ENCODE measurements at places on chromosomes 6 and 20. TPM values are rescaled to one million over a fixed set of nuclear protein-coding genes. Genes with fewer than 3 reads are reported as not detected.

- peaks cover 6% of the 10 kb centered on the region for H3K4me1 ChIP-seq
- H3K36me3 ChIP-seq: no peaks in the 10 kb centered on the region
- H3K4me3 ChIP-seq: no peak overlapping the region
- no peak overlapping the region for H3K27ac ChIP-seq
Observed at GRCh38 chr20:37533154-37533715, 5.6 kb upstream of the BLCAP start.

DNA sequence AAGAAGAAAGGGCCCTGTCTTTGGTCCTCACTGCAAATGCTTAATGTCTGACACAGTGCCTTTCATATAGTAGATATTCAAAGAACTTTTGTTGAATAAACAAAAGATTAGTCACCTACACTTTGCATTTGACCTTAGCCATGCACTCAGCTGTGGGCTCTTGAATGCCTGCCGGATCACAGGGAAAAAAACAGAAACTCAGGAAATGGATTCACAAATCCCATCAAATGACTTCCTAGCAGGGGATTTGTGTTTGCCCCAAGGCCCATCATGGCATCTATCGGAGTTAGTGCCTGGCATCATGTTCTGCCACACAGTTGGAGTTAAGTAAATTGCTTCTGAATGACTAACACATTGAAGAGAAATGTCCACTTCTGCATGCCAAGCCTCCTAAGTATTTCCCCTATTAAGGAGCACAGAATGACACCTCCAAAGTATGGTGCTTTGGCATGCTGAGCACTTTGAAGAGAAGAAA lies 72.3 kb upstream of the DST start:
- no peaks in the 10 kb centered on the region for H3K4me1 ChIP-seq
- H3K4me3 ChIP-seq: no peak overlapping the region
- no peak overlapping the region for H3K27ac ChIP-seq
- no peak for DNase-seq
- no peaks in the 10 kb centered on the region for H3K27me3 ChIP-seq
- H3K36me3 ChIP-seq: no peaks in the 10 kb centered on the region

DNA sequence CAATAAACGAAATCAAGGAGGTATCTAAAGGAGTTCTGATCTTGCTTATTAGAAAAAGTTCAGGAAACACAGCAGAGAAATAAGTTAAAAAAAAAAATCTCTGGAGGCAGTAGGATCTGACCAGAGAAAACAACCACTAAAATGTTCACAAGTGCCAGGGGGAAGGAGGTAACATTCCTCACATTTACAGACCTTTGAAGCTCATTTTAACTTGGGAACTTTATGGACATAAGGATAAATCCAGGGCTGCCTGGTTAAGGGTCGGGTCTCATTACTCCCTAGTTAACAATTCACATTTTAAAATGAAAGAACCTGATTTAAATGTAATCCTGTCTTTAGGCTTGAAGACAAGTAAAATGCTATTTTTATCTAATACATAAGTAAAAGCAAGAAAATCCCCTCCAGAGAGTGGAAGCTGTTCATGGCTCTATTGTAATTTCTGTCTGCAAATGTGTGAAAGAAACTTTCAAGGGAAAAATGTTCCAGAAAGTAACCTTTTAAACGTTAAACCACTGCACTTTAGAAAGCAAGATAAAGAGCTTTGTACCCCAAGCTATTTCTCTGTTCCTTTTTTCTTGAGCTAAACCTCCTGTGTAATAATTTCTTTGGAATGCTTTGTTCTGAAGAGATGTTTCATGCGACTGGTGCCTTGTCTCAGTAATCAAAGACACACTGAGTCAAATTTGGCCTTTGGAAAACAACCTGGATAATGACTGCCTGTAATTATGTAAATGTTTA lies 38.2 kb downstream of the MYLIP start:
- peaks cover 2% of the 10 kb centered on the region for H3K4me1 ChIP-seq
- H3K4me3 ChIP-seq: no peak overlapping the region
- DNase-seq: no peak
- no peaks in the 10 kb centered on the region for H3K36me3 ChIP-seq

DNA sequence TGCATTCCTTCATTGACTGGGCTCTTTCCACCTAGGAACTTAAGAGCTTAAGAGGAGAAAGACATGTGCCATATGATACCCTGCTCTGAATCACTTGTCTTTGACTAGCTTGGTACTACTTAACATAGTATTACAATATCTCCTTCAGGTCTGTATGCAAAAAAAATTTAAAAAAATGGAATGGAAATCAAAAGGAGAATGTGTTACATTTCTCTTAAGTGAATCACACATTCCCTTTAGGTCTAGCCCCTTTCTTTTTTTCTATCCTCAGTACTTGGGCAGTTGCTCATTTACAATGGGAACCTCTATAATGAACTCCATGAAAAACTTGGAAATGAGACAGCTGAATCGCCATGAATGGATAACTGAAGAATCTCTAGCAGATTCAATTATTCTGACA lies 53.8 kb downstream of the SLC35F1 start:
- no peak for DNase-seq
- H3K4me3 ChIP-seq: no peak overlapping the region
- H3K4me1 ChIP-seq: no peaks in the 10 kb centered on the region
- H3K27me3 ChIP-seq: no peaks in the 10 kb centered on the region
- H3K36me3 ChIP-seq: no peaks in the 10 kb centered on the region

- H3K27me3 ChIP-seq: peaks cover 42% of the 10 kb centered on the region
- no peak overlapping the region for H3K27ac ChIP-seq
- no peak for DNase-seq
- H3K4me3 ChIP-seq: no peak overlapping the region
- no peaks in the 10 kb centered on the region for H3K36me3 ChIP-seq
- peaks cover 6% of the 10 kb centered on the region for H3K4me1 ChIP-seq
Observed at GRCh38 chr6:27237089-27237803, 10.3 kb upstream of the PRSS16 start.

- no peaks in the 10 kb centered on the region for H3K27me3 ChIP-seq
- H3K4me1 ChIP-seq: no peaks in the 10 kb centered on the region
- no peak overlapping the region for H3K4me3 ChIP-seq
- no peak overlapping the region for H3K27ac ChIP-seq
Observed at GRCh38 chr6:30861257-30862048, 22.9 kb upstream of the DDR1 start.

GRCh38 chr6:146305951-146306350 lies 237.7 kb upstream of the RAB32 start:
- H3K27ac ChIP-seq: no peak overlapping the region
- H3K4me1 ChIP-seq: no peaks in the 10 kb centered on the region
- H3K4me3 ChIP-seq: no peak overlapping the region
- H3K27me3 ChIP-seq: no peaks in the 10 kb centered on the region
- no peaks in the 10 kb centered on the region for H3K36me3 ChIP-seq

DNA sequence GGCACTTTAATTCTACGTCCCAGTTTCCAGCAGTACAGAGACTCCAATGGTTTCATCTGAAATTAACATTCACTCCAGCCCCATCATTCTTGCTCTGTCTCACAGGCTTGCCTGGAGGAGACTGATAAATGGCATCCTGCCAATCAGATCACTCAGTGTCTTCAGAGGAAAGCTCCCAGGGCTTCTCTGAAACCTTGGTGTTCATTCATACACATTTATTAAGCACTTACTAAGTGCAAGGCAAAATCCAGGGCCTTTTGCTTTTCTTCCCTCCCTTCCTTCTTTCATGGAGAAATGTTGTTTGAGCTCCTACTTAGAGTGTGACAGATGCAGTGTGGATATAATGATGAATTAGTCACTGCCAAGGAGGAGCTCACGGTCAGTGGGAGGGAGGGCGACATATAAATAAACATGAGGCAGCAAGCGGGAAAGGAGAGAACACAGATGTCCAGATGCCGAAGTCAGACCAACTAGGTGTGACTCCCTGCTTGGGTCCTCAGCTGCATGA lies 106.7 kb upstream of the DTNBP1 start:
- H3K27ac ChIP-seq: no peak overlapping the region
- DNase-seq: no peak
- no peak overlapping the region for H3K4me3 ChIP-seq
- H3K27me3 ChIP-seq: no peaks in the 10 kb centered on the region
- H3K36me3 ChIP-seq: no peaks in the 10 kb centered on the region
- no peaks in the 10 kb centered on the region for H3K4me1 ChIP-seq

DNA sequence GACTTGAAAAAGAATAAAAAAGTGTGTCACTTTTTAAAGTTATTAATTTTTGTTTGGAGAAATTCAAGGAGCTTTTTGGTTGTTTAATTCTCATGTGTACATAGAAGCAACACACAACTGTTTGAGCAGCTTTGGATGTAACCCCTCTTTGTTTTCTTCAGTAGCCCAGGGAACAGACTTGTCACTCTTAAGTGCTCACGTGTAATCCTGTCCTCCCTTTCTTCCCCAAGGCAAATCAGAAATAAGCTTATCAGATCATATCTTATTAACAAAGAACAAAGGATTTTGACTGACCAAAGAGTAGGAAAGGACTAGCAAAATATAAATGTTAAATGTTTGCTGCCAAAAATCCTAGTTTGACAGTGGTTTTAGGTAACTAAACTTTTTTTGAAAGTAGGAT lies 7.3 kb upstream of the FLRT3 start:
- no peaks in the 10 kb centered on the region for H3K27me3 ChIP-seq
- H3K36me3 ChIP-seq: no peaks in the 10 kb centered on the region
- no peaks in the 10 kb centered on the region for H3K4me1 ChIP-seq
- no peak overlapping the region for H3K27ac ChIP-seq
- DNase-seq: no peak

- H3K4me1 ChIP-seq: peaks cover 66% of the 10 kb centered on the region
- H3K36me3 ChIP-seq: peaks cover 11% of the 10 kb centered on the region
- DNase-seq: no peak
Observed at GRCh38 chr6:24900917-24901697, 34.7 kb downstream of the RIPOR2 start.

GRCh38 chr20:32226391-32226790 lies 18.7 kb downstream of the POFUT1 start:
- H3K4me3 ChIP-seq: no peak overlapping the region
- peaks cover under 1% of the 10 kb centered on the region for H3K4me1 ChIP-seq
- no peak overlapping the region for H3K27ac ChIP-seq
- peaks cover 8% of the 10 kb centered on the region for H3K36me3 ChIP-seq
- no peak for DNase-seq
- no peaks in the 10 kb centered on the region for H3K27me3 ChIP-seq

- no peaks in the 10 kb centered on the region for H3K27me3 ChIP-seq
- no peak overlapping the region for H3K4me3 ChIP-seq
- no peaks in the 10 kb centered on the region for H3K36me3 ChIP-seq
- peak; percentile 85 for DNase-seq
- H3K4me1 ChIP-seq: peaks cover 30% of the 10 kb centered on the region
Observed at GRCh38 chr6:111096246-111096645, 8.9 kb downstream of the SLC16A10 start.

DNA sequence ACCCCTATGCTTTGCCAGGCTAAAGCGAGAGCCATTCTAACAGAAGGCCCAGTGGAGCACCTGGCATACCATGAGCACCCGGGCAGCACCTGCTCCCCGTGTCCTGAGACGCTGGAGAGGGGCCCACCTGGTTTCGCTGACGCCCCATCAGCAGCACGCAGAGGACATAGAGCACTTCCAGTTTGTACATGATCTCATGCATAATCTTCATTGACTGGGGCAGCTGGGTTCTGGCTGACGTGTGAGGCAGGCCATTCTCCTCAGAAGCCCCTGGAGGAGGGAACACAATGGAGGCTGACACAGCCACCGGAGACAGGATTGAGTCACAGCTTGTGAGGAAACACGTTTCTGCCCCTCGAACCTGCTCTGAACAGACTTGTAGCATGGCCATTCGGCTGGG lies 65.4 kb downstream of the MYH7B start:
- no peak overlapping the region for H3K4me3 ChIP-seq
- H3K27ac ChIP-seq: no peak overlapping the region
- no peaks in the 10 kb centered on the region for H3K4me1 ChIP-seq
- no peaks in the 10 kb centered on the region for H3K36me3 ChIP-seq
- DNase-seq: no peak
- H3K27me3 ChIP-seq: no peaks in the 10 kb centered on the region

DNA sequence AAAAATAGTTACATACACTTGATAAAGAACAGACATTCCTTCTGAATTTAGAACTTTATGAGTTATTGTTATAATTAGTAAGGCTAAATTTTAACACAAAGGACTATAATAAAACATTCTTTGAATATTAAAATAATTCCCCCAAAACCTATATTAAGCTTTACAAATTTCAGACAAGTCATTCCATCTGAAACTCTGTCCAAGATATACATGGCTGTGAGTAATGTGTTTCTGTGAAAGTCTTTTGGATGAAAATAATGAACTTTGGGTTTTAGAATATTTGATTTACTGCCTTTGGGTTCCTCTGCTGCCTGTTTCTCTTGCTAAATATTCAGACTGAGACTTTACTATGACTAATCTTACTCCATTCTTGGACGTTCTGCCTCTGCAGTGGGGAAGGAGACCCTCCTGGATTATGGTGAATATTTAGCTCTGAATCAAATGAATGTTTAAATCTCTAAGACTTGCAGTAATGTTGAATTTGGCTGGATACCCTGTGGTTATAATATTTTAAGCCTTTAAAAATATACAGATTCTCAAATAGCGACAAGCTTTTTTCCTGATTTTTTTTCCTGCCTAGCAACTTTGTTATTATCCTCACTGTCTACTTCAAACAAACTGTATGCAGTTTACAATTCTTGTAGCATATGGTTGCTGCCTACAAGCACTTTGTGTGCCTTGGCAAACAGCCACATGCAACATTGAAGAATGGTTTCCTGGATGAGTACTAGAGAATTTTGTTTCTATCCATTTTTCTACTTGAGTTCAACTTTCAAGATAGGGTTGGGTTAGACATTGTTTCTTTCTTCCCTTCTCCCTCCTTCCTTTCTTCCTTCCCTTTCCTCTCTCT lies 51.4 kb downstream of the TXLNB start:
- DNase-seq: no peak
- no peak overlapping the region for H3K27ac ChIP-seq
- H3K4me1 ChIP-seq: no peaks in the 10 kb centered on the region
- H3K36me3 ChIP-seq: no peaks in the 10 kb centered on the region
- no peak overlapping the region for H3K4me3 ChIP-seq

- H3K4me3 ChIP-seq: no peak overlapping the region
- no peak for DNase-seq
- H3K27ac ChIP-seq: no peak overlapping the region
- no peaks in the 10 kb centered on the region for H3K27me3 ChIP-seq
- peaks cover 17% of the 10 kb centered on the region for H3K36me3 ChIP-seq
Observed at GRCh38 chr6:160030103-160030502, 61.2 kb downstream of the IGF2R start.

DNA sequence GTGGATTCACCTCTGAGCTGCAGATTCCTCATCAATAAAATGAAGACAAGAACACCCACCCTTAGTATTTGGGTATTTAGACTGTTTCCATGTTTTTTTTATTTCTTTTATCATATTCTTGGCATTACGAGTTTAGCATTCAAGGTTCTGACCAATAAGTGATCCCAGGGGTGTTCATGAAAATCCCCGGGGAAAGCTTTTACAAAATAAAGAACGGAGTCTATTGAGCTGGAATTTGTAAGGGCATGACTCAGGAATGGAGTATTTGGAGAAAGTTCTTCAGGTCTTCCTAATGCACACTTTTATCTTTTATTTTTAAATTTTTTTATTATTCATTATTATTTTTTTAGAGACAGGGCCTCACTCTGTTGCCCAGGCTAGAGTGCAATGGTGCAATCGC lies 19.4 kb upstream of the TOX2 start:
- H3K4me1 ChIP-seq: no peaks in the 10 kb centered on the region
- H3K27me3 ChIP-seq: no peaks in the 10 kb centered on the region
- no peak for DNase-seq
- H3K36me3 ChIP-seq: no peaks in the 10 kb centered on the region

Gene LY6G6D
- total RNA-seq: not detected

Gene HSPA1B
- total RNA-seq: 69.3 TPM

Gene LGSN
- not detected for total RNA-seq

Gene SLCO4A1
- total RNA-seq: 1.4 TPM

Gene MEI4
- 0.05 TPM for total RNA-seq

Gene PTK6
- total RNA-seq: not detected

Gene DEFB124
- not detected for total RNA-seq

Gene RSPH4A
- 0.73 TPM for total RNA-seq

Measured in naive thymus-derived CD4-positive, alpha-beta T cell (primary cell).